Ascending aorta (tissue), 2 donors: ENCODE measurements at places on chromosomes 13 and 19. TPM values are rescaled to one million over a fixed set of nuclear protein-coding genes. Genes with fewer than 3 reads are reported as not detected.

DNA sequence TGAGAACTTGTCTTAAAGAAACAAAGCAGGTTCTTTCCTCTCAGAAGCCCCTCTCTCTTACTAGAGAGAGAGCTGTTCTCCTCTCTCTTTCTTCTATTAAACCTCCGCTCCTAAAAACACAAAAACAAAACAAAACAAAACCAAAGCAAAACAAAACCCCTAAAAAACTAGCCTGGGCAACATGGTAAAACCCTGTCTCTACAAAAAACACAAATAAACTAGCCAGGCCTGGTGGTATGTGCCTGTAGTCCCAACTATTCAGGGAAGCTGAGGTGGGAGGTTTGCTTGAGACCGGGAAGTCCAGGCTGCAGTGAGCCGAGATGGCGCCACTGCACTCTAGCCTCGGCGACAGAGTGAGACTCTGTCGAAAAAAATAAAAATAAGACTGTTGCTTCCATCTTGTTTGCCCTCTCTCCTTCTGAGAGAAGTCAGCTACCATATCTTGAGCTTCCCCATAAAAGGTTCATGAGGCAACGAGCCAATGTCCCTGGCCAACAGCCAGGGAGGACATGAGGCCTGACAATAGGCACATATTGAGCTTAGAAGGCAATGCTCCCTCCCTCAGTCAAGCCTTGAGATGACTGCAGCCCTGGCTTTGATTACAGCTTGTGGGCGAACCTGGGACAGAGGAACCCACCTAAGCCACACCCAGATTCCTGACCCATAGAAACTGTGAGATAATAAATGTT lies 17.5 kb upstream of the FLT3 start:
- H3K27ac ChIP-seq = no peak overlapping the region
- no peaks in the 10 kb centered on the region for H3K36me3 ChIP-seq
- no peaks in the 10 kb centered on the region for H3K27me3 ChIP-seq

- H3K27ac ChIP-seq = no peak overlapping the region
- H3K4me1 ChIP-seq = peaks cover 2% of the 10 kb centered on the region
- H3K36me3 ChIP-seq = no peaks in the 10 kb centered on the region
- H3K27me3 ChIP-seq = peaks cover 6% of the 10 kb centered on the region
- no peak overlapping the region for H3K4me3 ChIP-seq
- DNase-seq = no peak
These were observed 515.5 kb downstream of the MYO16 start for GRCh38 chr13:109144693-109145437.

DNA sequence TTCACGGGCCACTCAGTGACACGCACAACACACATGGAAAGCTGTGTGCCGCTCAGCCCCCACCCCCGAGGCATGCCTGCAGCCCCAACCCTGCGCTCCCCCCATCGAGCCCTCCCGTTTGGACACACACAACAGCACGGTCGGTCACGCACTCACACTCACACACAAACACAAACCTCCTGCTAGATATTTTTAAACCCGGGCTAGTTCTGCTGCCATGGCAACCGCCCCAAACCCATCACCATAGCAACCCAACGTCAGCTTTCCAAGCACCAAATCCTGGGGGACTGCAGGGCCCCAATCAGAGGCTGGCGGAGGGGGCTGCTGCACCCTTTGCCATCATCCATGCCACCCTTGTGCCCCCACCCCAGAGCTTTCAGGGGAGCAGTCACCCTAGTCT lies 2.5 kb upstream of the NOVA2 start:
- H3K27me3 ChIP-seq = peaks cover 16% of the 10 kb centered on the region
- DNase-seq = no peak
- no peak overlapping the region for H3K27ac ChIP-seq
- H3K4me3 ChIP-seq = no peak overlapping the region
- H3K4me1 ChIP-seq = peaks cover 2% of the 10 kb centered on the region
- H3K36me3 ChIP-seq = no peaks in the 10 kb centered on the region

GRCh38 chr13:61024046-61024445 lies 391.6 kb downstream of the PCDH20 start:
- H3K27ac ChIP-seq = no peak overlapping the region
- no peak for DNase-seq
- no peaks in the 10 kb centered on the region for H3K4me1 ChIP-seq
- no peaks in the 10 kb centered on the region for H3K27me3 ChIP-seq
- H3K4me3 ChIP-seq = no peak overlapping the region
- H3K36me3 ChIP-seq = no peaks in the 10 kb centered on the region

- no peaks in the 10 kb centered on the region for H3K4me1 ChIP-seq
- no peaks in the 10 kb centered on the region for H3K36me3 ChIP-seq
- no peak for DNase-seq
- no peaks in the 10 kb centered on the region for H3K27me3 ChIP-seq
These were observed 45.4 kb upstream of the CALM3 start for GRCh38 chr19:46555628-46556280.

DNA sequence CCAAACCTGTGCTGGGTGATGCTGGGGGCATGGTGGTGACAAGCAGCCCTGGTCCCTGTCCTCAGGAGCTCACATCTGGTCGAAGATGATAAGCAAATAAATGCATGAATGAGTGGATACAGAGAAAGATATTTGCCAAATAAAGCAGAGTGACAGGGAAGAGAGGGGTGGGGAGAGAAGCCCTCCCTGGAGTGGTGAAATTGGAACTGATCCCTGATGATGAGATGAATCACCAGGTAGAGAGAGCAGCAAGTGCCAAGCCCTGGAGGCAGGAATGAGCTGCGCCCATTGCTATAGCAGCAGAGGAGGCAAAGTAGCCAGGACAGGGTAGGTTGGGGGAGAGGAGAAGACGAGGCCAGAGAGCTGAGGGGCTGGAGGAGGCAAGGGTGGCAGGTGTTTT lies 13.7 kb downstream of the FXYD5 start:
- H3K27ac ChIP-seq = no peak overlapping the region
- no peak for DNase-seq
- no peak overlapping the region for H3K4me3 ChIP-seq
- no peaks in the 10 kb centered on the region for H3K27me3 ChIP-seq

DNA sequence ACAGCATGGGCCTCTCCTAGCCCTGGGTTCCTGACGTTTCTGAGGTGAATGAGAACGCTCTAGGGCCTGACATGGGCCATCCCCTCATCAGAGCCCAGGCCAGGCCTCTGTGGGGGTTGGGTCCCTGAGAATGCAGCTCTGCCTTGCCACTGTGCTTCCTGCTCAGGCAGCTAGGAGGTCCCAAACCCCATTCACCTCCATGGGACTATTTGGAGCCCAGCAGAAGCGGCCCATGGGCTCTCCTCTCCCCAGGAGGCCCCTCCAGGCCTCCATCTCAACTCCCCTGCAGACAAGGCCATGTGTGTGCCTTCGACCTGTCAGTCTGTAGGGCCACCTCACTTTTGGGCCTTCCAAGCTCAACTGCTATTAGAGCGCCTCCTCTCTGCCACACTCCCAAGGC lies 36.9 kb downstream of the ELL start:
- H3K4me3 ChIP-seq = no peak overlapping the region
- peaks cover 9% of the 10 kb centered on the region for H3K4me1 ChIP-seq
- H3K27me3 ChIP-seq = no peaks in the 10 kb centered on the region

GRCh38 chr13:76440568-76440967 lies 445.6 kb downstream of the KCTD12 start:
- no peak overlapping the region for H3K4me3 ChIP-seq
- H3K4me1 ChIP-seq = no peaks in the 10 kb centered on the region
- no peaks in the 10 kb centered on the region for H3K27me3 ChIP-seq

- no peaks in the 10 kb centered on the region for H3K36me3 ChIP-seq
- H3K4me3 ChIP-seq = no peak overlapping the region
- no peak overlapping the region for H3K27ac ChIP-seq
- no peak for DNase-seq
- no peaks in the 10 kb centered on the region for H3K4me1 ChIP-seq
These were observed 844.8 kb downstream of the PCDH17 start for GRCh38 chr13:58476206-58476918.

GRCh38 chr13:34623331-34623730 lies 318.7 kb upstream of the NBEA start:
- H3K27me3 ChIP-seq = no peaks in the 10 kb centered on the region
- no peaks in the 10 kb centered on the region for H3K36me3 ChIP-seq
- DNase-seq = no peak
- H3K27ac ChIP-seq = no peak overlapping the region

DNA sequence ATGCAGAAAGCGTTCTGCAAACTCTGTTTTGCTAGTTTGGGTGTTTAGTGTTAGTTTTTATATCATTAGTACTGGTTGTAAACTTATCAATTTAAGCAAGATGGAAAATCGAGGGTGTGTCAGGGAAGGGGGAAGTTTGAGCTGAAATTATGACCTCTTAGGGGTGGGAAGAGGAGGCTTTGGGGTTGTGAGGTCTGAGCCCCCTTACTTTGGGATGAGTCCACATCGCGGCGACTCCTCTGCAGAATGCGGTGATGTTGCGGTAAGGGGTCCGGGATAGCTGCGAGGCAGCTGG lies 743 bp upstream of the NDUFS7 start:
- DNase-seq = no peak
- peaks cover 10% of the 10 kb centered on the region for H3K4me1 ChIP-seq
- H3K4me3 ChIP-seq = peak overlapping the region; percentile 81
- peaks cover 17% of the 10 kb centered on the region for H3K36me3 ChIP-seq
- H3K27ac ChIP-seq = no peak overlapping the region

DNA sequence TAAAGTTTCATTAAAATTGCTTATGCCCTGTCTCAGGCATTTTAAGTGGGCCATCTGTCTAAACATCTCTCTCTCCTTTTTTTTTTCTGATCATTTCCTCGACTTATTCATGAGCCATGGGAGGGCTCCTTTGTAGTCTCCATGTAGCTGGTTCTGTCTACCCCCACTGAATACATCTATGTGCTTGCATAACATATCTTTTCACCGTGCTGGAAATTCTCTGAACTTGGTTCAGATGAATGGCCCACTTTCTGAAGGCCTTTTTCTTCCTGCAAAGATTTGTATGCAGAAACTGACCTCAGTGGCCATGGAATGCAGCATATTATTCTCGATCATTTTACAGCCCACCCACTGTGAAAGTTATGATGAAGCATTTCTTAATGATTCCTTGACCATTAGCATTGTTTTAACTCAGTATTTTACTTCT lies 225.3 kb downstream of the GGACT start:
- H3K36me3 ChIP-seq = no peaks in the 10 kb centered on the region
- no peak overlapping the region for H3K4me3 ChIP-seq
- no peaks in the 10 kb centered on the region for H3K4me1 ChIP-seq
- no peaks in the 10 kb centered on the region for H3K27me3 ChIP-seq

DNA sequence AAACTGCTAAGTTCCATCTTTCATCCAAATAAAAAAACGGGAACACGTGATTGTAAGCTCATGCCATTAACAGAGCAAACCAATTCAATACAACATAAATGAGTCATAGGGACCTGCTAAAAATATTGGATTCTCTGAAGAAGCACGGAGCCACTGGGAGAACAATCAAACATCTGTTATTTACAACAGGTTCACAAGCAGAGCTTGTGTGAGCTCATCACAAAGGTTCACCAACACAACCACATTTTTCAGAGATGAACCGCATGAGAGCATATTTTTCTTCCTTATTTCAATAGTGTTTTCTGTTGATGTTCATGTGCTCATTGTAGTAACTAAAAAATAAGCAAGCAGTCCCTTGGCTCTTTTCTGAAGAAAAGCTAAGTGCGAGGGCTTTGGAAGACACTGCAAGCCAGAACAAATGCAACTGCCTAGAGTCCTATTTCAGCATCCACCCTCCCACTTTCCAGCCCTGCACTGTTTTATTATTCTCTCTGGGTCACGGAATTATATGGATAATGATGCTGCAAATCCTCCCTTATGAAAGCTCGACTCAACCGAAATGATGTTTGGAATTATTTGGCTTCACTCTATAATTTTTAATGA lies 545.8 kb downstream of the LIG4 start:
- no peak for DNase-seq
- H3K4me3 ChIP-seq = no peak overlapping the region
- H3K27me3 ChIP-seq = no peaks in the 10 kb centered on the region
- H3K4me1 ChIP-seq = no peaks in the 10 kb centered on the region
- H3K36me3 ChIP-seq = no peaks in the 10 kb centered on the region

DNA sequence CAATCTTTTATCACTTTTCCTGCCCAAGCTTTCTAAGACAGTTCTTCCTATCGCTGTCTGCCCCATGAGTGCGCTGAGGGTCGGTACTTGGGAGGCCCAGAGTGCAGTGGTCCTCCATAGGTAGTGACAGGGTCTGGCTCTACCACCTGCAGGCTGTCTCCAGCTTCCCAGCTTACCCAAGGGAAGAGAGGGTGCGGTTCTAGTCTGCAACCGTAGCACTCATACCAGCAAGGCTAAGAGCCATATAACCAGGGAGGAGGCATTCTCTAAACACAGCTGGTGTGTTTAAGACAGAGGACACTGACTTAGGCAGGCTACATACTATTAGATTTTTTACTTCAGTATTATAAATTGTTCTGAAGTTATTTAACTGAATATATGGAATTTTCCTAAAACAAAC lies 8.2 kb downstream of the PROZ start:
- H3K27ac ChIP-seq = no peak overlapping the region
- peak; percentile 9 for DNase-seq
- peaks cover 10% of the 10 kb centered on the region for H3K36me3 ChIP-seq
- no peak overlapping the region for H3K4me3 ChIP-seq

DNA sequence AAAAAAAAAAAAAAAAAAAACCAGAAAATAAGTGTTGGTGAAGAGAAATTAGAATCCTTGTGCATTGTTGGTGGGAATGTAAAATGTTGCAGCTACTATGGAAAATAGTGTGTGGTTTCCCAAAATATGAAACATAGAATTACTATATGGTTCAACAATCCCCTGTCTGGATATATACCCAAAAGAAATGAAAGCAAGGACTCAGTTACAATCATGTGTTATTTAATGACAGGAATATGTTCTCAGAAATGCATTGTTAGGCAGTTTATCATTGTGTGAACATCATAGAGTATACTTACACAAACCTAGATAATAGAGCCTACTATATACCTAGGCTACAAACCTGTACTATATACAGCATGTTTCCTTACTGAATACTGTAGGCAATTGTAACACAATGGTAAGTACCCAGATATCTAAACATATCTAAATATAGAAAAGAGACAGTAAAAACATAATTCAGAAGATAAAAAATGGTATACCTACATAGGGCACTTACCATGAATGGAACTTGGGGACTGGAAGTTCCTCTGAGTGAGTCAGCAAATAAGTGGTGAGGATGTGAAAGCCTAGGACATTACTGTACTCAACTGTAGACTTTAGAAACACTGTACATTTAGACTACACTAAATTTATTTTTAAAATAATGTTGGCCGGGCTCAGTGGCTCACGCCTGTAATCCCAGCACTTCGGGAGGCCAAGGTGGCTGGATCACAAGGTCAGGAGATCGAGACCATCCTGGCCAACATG lies 25.7 kb upstream of the SLC7A1 start:
- DNase-seq = no peak
- H3K4me1 ChIP-seq = no peaks in the 10 kb centered on the region
- H3K36me3 ChIP-seq = no peaks in the 10 kb centered on the region

DNA sequence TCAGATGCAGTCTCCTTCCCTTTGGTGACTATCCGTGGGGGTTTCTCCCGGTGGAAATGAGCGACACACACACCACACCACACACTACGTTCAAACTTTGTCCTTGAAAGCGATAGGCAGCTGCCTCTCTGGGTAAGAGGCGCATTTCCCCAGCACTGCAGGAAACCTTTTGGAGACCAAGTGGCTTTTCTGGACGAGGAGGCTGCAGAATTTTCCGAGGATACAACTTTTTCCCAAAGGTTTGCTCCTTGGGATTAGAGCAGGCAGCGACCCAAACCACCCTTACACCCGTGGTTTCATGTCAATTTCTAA lies 38.2 kb upstream of the FLT1 start:
- peaks cover 5% of the 10 kb centered on the region for H3K4me1 ChIP-seq
- H3K27ac ChIP-seq = no peak overlapping the region
- no peak for DNase-seq

Gene CYP2A7
- not detected for total RNA-seq

Gene CYP4F3
- total RNA-seq = not detected

Gene WBP4
- 0.96 TPM for total RNA-seq

Gene SLITRK5
- not detected for total RNA-seq

Gene GPR12
- not detected for total RNA-seq

Gene TMTC4
- total RNA-seq = 11.5 TPM

Gene SYT3
- total RNA-seq = 2.2 TPM
